ENCODE measurements at places on chromosomes 1 and 21.
A peak's percentile ranks its signal among the peaks of the same experiment; 100 is the strongest.

GRCh38 chr1:245693941-245694752 lies 539.4 kb downstream of the KIF26B start:
- no peak for DNase-seq

GRCh38 chr1:53949023-53949990 lies 3.2 kb downstream of the LRRC42 start:
- peak; percentile 28 for DNase-seq

GRCh38 chr1:74579425-74579824 lies 67.0 kb upstream of the LRRC53 start:
- DNase-seq, result no peak

DNA sequence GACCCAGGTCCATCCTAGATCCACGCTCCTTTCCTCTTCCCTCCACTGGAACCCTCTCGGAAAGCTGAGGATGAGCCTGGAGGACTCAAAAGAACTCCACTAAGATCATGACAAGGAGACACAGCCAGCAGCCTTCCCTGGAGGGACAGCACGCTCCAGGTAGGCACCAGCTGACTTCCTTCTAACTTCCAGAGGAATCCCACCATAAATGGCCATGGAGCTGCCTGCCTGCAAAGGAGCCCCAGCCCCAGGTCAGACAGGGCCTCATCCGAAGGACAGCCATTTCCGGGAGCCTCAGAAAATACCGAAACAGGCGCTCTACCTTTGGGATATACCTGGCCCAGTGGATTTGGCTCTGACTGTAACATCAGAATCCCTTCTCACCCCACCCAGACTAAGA lies 4.1 kb downstream of the SH3BP5L start:
- no peak for DNase-seq

DNA sequence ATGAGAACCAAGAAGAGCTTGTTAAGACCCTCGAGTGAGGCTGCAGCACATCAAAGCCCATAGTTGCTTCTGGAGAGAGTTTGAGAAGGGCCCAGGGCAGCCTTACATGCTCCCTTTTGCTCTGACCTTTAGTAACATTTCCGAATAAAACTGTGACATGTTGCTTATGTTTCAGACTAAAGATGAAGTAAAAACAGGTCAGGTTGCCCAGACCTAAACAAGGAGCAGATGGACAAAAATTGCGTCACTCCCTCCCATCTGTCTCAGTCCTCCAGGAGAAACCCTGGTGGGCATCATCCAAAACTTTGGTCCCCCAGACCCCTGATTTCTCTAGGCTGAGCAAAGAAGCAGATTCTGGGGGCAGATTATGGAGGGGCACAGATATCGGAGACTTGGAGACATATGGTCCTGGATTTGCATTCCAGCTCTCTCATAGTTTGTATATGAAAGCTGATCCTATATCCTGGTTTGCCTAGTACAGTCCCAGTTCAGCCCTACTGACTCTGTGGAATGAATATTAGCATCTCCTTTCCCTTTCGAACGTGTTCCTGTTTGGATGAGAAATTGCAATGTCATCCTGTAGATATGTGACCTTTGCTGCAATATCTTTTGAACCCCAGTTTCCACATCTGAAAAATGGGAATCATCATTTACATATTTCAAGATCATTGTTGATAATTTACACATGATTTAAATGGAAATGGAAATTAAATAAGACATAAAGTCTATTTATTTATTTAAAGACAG lies 304.9 kb upstream of the USP24 start:
- DNase-seq, result no peak

- DNase-seq, result no peak
Measured at GRCh38 chr1:173418107-173418985, 58.8 kb upstream of the PRDX6 start.

- DNase-seq, result no peak
Measured at GRCh38 chr1:155678027-155678426, 10.5 kb downstream of the YY1AP1 start.

- DNase-seq, result no peak
Measured at GRCh38 chr21:41857771-41858300, 21.3 kb downstream of the PRDM15 start.

DNA sequence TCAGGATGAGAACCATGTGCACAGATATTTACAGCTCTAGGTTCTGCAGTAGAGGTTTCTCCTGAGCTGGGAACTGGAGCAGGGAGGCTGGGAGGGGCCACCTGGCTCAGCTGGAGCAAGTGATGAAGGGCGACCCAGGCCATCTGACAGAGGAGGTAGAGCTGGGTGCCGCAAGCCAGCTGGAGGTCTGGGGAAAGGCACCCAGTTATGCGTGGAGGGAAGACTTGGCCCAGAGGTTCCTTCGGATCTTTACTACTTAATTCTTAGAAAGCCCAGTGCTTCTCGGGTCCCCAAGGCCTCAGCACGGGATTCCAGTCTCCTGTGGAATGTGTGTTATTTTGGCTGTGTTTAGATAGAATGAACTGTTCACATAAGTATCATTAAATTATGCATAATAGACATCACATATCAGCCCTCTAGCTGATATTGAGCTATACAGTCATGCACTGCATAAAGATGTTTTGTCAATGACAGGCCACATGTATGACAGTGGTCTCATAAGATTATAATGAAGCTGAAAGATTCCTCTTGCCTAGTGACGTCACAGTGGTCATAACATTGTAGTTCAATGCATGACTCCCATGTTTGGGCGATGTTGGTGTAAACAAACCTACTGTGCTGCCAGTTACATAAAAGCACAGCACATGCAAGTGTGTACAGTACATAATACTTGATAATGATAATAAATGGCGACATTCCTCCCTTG lies 245.1 kb downstream of the RHOU start:
- DNase-seq, result no peak

DNA sequence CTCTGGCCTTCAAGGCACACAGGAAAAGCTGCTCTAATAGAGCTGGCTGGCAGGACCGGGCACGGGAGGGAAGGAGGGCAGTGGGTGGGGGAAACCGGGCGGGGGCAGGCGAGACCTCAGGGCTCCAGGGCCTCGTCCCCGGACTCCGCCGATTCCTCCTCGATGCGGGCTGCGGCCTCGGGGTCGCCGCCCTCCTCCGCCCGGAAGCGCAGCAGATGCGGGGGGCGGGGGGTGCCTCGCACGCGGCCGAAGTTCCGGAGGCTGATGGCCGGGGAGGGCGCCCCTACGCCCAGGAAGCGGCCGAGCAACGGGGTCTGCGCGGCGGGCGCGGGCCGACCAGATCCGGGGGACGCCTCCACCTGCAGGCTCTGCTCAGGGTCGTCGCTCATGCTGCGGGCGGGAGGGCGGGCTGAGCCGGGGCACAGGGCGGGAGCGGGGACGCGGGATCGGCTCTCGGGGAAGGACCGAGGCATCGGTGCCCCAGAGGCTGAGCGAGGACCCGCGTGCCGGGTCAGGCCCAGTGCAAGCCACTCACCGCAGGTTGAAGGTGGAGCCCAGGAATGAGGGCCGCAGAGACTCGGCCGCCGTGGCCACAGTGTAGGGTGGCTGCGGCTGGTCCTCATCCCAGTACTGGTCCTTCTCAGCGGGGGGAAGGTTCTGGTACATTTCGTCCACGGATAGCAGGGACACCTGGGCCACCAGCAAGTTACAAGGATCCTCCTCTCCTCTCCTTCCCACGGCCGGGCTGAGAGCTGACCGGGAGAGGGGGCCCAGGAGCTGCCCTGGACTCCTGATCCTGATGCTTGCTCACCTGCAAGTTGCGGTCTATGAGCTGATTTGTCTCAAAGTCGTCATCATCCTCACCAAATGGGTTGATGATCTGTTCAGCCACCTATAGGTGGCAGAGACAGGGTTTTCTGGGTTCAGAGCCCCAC lies 3.6 kb downstream of the BEST4 start:
- DNase-seq, result no peak

DNA sequence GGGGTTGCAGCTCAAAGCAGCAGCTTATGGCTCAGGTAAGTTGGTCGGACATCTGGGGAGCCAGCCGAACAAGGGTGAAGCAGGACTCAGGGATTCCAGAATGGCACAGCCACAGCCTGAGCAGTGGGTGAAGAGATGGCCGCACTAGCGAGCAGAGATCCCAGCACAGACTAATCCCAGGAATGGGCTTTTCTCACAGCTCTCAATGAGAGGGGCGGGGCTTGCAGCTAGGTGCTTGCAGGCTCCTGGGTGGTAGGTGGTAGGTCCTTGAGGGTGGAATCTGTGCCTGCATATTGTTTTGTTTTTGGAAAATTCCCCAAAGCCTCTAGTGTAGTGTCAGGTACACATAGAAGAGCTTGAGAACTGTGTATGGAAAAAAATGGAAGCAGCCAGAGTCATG lies 9.0 kb downstream of the KIAA0040 start:
- no peak for DNase-seq

DNA sequence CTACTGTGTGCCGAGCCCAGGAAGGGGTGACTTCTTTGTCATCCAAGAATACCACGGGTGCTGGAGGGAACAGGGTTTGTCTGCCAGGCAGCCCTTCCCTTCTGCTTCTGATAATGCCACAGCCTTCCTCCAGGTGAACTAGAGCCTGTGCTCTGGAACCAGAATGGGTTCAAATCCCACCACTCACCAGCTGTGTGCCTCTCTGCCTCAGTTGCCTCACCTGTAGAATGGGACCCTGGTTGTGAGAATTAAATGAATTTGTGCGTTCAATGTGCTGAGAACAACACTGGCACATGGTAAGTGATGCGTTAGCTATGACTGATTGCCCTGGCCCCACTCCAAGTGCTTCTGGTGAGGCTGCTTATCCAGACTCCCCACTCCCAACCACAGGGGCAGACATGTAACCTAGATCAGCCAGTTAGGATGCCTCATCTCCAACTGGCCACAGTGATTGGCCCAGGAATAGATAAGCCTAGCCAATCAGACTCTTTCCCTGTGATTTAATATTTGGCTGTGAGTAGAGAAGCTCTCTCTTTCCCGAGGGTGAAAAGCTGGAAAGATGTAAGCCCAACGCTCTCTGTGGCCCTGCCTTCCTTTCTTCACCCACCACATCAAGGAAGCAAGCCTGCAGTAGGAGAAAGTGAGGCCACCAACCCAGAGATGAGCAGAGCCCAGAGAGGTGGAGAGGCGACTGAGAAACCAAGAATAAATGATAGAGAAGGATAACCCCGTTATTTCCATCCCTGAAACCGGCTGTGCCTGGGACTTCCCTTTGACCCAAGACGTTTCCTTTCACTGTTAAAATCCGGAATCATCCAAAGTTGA lies 20.8 kb upstream of the LAPTM5 start:
- DNase-seq, result peak; percentile 85

DNA sequence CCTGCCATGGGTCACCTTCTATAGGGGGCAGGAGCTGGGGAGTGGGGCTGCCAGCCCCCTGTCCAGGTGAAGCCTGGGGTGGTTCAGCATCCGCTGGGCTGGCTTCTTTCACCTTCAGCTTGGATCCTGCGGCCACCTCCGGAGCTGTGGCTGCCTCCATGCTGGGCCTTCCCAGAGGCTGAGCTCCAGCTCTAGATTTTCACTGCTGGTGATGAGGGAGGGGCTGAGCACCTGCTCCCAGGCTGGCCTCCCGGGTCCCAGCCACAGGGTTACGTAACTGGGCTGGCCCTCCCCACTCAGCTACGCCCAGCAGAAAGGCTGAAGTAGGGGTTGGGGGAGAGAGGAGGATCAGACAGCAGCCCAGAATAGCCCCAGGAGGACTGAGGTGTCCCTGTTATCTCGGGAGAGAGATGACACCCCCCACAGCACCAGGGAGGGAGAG lies at the start of gene MYBPHL:
TSS of gene MYBPHL (minus strand) at position 180 of the 442 bp plus-strand sequence. CDS start at position 160, 20 bp downstream.
- DNase-seq, result peak; percentile 27

GRCh38 chr21:16811011-16811410 lies 701.8 kb upstream of the CXADR start:
- no peak for DNase-seq

DNA sequence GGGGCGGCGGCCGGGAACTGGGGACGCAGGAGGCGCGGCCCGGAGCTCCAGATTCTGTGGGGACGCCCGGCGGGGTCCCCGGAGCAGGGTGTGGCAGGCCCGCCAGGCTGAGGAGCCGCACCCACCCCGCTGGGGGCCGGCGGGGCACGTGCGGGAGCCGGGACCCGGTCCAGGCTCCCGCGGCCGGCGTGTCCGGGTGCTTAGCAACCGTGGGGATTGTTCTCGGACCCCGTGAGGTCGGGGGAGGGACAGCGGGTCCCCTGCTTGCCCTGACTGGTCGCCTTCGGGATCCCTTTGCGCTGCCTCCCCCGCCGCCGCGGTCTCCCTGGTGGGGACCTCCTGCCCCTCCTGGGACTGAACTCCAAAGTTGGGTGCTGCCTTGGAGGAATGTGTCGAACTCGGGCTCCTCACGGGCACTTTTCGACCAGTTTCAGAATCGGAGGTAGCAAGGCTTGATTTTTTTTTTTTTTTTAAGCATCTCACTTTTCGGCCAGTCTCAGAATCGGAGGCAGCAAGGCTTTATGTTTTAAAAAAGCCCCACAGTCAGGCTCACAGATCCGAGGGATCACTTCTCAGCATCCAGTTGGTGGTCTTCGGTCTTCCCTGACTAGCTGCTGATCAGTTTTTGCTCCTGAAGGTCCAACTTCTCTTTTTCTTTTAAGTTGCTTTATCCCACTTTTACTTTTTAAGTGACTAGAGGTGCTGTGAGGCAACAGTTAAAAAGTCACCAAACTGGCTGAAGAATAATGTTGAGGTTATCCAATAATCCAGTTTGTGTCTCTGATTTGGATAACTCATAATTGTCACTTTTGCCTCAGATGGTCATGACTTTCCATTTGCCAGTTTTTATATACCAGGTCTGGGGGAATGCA lies 648 bp downstream of the FAM76A start:
- DNase-seq, result peak; percentile 10

- DNase-seq, result no peak
Measured at GRCh38 chr1:93716941-93717368, 35.3 kb upstream of the BCAR3 start.

DNA sequence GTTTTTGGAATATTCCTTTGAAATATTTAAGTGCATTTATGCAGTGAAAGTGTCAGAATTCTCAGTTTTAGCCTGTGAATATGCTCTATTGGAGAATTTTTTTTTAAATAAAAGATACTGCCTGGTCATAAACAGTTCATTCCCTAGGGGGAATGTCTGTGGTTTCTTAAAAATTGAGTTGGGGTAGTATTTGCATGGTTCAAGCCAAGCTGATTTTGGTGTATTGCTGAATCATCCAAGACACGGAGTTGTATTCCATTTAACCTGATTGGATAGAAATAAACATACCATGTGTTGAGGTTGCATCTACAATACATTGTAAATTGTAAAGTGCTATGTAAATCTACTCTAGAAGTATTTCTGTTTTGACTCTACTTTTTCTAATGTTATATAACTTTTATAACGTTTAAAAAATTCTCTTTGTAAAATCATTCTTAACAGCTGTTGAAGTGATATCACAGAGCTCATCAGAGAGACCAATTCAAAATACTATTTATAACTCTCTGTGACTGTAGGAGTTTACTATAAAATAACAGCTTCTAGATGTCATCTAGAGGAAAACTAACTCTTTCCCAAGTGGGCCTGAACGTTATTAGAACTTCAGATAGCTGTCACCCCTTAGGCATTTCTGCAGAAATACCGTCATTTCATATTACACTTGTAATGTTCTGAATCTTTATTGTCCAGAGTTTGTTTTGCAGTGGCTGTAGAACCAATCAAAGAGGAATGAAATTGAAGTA lies 199.1 kb downstream of the USP25 start:
- no peak for DNase-seq

DNA sequence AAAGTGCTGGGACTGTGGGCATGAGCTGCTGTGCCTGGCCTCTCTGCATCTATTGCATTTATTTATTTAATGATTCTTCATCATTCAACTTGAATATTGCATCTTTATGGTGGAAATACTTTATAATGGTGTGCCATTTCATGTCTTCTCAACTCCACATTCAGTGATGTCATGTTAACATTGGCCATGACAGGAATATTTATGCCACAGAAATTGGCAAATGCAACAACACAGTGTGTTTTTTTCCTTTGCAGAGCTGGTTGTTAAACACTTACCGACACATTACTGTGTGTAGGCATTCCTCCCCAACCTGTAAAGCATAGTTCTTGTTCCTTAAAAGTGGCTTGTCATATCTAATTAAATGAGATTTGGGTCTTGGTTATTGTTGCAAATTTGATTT lies 57.4 kb upstream of the WDR26 start:
- DNase-seq, result no peak
